Astrocyte of the hippocampus (primary cell): ENCODE measurements at places on chromosomes 7 and 10.
A peak's percentile ranks its signal among the peaks of the same experiment; 100 is the strongest.

DNA sequence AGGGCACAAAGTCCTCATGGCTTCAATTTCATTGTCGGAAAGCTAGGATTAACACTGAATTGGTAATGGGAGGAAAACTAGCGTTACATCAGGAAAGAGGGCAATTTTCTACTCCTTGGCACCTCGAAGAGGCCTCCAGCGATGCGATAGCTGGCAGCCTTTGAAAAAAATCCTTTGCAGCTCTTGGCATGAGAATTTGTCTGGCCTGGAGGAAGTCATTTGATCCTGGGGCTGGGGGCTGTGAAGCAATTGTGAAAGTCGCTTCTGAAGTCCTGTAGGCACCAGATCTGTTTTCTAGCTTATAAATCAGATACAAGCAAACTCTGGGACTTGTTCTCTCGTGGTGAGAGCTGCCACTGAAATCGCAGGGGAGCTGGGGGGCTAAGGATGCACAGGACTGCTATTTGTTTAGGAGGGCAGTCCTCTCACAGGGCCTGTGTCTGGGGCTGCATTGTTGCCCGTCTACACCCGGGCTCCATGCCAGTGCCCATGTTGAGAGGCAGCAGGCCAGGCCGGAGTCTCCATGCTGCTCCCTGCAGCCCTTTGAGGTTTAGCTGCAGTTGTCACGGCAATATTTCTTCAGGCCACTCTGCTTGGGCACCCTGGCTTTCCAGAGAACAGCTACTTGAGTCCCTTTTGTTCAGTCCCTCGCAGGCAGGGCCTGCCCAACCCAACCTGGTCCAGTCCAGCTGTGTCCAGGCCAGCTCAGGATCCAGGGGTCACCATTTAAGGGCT is 206.8 kb upstream of the LYZL1 start:
- peak; percentile 51 for DNase-seq

GRCh38 chr7:157359581-157359980 is 22.8 kb downstream of the DNAJB6 start:
- DNase-seq = no peak

DNA sequence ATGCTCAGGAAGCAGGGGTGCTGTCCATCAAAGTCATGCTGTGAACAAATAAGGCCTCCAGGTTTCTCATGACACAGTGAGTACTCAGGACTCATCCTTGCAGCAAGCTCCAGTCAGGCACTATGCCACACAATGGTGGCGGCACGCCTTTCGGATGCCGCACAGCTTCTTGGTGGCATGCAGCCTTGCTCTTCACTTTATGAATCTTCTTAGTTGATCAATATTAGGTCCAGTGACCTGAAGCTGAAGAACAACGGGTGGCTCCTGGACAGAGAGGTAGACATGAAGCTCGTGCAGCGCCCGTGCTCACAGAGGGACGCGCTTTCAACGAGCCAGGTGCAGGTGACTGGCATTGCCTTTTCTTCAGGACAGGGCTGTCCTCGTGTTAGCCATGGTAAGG is 653.0 kb upstream of the MGMT start:
- no peak for DNase-seq

DNA sequence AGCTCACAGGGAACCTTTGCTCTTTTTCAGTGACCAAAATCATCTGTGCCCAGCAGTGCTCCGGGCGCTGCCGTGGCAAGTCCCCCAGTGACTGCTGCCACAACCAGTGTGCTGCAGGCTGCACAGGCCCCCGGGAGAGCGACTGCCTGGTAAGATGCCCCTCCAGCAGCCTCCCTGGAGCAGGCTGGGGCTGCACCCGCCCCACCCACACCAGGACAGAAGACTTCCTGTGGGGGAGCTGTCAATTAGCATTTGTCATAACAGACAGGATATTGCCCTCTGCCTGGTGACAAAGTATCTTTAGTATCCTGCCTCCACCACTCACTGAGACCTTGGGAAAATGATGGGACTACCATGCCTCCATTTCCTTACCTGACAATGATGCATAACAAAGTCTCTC is 133.7 kb downstream of the EGFR start:
- no peak for DNase-seq

DNA sequence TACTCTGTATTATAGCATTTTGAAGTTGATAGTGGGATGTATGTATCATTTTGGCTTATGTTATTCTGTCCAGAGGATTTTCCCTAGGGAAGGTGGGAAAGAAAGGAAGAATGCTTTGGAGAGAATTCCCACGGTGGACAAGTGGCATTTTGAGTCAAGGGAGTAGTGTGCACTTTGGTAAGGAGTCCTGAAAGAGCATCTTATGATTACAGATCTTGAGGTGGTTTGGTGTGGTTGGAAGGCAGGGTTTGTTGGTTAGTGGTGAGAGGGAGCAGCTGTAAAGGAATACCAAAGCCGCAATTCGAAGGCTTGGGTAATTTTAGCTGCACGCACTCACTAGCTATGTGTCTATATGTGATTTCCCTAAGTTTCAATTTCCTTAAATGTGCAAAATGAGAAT is 16.1 kb downstream of the CCSER2 start:
- DNase-seq = no peak

- no peak for DNase-seq
These were observed 26.6 kb downstream of the POLR3A start for GRCh38 chr10:78002541-78003288.
